Non-pigmented ciliary epithelial cell (primary cell): ENCODE measurements at places on chromosomes 4 and X.

GRCh38 chr4:146112389-146112788 is 63.1 kb upstream of the LSM6 start:
- DNase-seq: no peak

DNA sequence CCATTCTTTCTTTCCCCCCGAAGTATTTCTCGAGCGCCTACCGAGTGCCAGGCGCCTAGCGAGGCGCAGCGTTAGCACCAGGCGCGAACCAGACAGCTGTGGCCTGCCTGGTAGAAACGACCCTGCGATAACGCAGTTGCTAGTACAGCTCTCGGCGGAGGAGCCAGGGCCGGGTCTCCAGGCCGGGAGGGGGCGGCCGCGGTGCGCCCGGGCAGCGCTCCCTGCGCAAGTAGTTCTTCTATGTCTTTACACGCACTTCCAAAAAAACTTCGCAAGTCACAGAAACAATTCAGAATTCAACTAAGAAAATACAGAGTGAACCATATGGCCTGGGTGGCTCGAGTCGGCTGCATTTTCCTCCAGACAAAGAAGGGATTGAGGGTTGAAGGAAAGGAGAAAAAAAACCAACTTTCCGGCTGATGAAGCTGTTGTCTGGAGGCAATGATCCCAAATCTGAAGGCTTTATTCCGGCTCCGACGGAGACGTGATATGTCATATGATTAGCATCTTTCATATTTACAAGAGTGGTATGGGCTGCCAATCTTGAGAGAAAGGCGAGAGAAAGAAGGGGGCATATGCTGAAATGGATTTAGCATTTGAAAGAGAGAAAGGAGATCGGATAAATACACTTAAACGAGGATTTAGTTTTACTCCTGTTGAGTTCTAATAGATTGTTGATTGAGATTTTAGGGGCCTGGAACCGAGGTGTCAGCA is 7.2 kb upstream of the NEUROG2 start:
- DNase-seq: no peak

DNA sequence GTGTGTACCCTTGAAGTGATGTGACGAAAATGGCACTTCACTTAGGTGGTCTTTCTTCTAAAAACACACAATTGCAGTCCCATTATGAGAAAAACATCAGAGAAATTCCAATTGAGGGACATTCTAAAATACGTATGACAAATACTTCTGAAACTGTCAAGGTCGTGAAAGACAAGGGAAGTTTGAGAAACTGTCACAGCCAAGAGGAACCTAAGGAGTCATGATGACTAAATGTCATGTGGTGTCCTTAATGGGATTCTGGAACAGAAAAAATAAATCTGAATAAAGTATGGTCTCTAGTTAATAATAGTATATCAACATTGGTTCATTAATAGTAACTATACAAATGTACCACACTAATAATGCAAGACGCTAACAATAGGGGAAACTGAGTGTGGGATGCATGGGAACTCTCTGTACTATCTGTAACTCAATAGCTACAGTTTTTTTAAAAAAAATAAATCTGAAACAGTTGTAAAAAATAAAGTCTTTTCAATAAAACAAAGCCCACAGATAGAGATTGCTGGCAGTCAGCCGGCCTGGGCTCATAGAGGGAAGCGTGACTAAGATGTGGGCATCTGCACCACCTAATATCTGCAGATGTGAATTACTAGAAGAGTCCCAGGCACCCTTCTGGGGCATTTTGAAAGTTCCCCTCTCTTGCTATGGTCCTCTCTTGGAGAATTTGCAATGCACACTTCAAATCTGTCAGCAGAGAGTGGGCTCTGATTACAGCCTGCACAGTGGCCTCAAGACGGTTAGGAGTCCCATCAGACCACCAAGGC is 47.6 kb downstream of the MID1IP1 start:
- DNase-seq: no peak

- no peak for DNase-seq
Measured at GRCh38 chr4:112266823-112267222, 18.9 kb downstream of the TIFA start.

DNA sequence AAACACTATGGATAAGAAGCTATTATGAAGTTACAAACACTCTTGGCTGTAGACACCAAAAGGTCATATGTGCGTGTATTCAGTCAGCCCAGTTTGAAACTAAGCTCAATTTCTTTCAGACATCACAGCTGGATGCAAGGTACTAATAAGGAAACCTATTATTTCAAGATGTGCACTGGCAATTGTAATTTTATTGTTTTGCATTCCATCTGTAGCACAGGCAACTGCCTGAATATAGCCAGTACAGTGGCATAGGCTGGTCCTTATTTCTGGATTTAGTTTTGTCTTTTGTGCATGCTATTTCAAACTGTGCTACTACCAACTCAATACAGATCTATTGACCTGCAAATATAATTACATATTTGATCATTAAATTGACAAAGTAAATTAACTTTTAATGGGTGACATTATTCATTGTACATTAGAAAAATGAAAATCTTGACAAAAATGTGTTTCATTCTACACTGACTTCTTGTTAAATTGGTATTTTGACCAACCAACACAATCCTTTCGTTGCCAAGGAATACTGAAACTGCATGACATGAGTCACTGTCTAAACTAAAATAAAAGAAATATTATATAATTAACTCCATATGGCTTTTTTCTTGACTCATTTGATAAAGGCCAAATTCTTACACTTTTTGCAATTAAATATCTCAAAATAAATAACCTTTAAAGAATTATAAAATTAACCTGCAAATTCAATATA is 594.3 kb upstream of the ADGRL3 start:
- no peak for DNase-seq

- no peak for DNase-seq
Measured at GRCh38 chr4:165355900-165356300, 22.9 kb upstream of the CPE start.

DNA sequence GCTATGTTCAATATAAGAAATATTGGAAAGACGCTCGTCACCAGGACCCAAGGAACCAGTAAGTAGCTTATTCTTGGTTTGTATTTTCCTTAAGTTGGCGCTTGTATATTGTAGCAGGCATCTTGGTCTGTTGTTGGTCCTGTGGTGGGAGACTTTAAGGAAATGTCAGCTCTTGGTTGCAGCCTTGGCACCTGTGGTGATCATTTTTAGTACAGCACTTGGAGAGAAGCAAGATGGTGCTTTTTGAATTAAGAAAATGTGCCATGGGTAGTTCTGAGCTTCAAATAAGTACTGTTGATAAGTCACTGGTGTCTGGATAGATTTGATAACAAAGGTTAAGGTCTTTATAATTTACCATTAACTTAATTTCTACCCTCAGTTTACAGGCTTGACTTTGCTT is 1.1 kb downstream of the RPS3A start:
- DNase-seq: no peak

DNA sequence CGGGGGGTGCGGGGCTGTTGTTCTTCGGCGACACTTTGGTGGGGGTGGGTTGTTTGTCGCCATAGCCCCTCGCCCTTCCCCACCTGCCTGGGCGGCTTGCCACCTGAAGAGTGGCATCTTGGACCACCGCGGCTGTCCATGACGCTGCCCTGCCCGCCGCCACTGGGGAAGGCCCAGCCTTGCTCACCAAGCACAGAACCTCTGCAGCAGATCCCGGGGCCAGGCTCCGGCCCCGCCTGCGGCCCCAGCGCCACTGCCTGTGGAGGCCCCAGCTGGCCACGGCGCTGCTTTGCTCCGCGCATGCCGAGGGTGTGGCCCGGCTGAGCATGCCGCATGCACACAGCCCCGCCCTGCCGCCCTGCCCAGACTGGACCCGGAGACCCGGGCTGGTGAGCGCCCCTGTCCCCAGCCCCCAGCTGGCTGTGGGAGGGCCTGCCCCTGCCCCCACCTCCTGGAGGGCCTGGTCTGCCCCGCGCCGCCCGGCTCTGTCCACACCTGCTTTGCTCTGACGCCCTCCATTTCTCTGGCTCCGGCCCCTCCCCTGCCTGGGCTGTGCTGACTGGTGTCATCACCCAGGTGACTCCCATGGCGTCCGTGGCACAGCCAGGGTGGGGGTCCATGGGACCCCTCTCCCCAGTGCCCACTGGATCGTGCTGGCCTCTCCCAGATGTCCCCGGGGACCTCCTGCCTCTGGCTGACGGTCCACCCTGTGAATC is 5.3 kb downstream of the NAT8L start:
- no peak for DNase-seq

DNA sequence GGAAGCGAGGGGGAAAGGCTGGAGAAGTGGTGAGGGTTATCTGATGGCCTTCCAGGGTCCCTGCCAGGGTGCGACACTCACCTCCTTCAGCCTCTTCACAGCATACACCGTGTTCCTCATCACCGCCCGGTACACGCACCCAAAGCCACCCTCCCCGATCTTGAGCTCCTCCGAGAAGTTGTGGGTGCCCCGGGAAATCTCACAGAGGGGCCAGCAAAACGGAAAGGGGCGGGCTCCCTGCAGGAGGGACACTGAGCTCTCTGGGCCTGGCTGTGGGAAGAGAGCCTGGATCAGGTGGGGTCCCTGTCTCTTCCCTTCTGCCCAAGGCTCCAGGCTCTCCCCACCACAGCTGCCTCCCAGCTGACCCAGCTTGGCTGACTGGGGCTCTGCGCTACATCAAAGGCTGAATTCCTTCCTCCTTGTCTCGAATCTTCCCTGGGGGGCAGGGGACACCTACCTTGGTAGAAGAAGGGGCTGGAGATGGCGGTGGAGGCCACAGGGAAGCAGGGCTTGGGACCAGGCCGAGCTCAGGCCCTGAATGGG is 1.1 kb downstream of the IRAK1 start:
- DNase-seq: no peak
